ENCODE measurements at places on chromosomes 6 and 20. TPM values are rescaled to one million over a fixed set of nuclear protein-coding genes. Genes with fewer than 3 reads are reported as not detected.

The KCNK5 gene
- 0.77 TPM for total RNA-seq

GRCh38 chr6:14656078-14656521 is 538.5 kb downstream of the CD83 start:
- no peak for DNase-seq

DNA sequence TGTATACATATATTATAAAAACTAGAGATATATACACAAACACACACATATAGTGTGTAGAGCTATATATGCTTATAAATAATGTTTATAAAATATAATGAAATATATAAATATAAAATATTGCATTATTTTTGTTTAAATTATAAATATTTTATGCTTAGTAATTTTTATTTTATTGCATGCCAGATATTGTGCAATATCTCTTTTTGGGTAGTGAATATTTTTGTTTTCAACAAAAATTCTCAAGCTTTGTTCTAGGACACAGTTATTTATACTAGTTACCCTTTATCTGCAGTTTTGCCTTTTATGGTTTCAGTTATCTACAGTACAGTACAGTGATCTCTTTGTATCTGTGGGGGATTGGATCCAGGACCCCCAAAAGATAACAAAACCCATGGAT is 52.2 kb downstream of the PFDN4 start:
- DNase-seq = no peak

The SYNE1 gene
- 3.2 TPM for total RNA-seq

DNA sequence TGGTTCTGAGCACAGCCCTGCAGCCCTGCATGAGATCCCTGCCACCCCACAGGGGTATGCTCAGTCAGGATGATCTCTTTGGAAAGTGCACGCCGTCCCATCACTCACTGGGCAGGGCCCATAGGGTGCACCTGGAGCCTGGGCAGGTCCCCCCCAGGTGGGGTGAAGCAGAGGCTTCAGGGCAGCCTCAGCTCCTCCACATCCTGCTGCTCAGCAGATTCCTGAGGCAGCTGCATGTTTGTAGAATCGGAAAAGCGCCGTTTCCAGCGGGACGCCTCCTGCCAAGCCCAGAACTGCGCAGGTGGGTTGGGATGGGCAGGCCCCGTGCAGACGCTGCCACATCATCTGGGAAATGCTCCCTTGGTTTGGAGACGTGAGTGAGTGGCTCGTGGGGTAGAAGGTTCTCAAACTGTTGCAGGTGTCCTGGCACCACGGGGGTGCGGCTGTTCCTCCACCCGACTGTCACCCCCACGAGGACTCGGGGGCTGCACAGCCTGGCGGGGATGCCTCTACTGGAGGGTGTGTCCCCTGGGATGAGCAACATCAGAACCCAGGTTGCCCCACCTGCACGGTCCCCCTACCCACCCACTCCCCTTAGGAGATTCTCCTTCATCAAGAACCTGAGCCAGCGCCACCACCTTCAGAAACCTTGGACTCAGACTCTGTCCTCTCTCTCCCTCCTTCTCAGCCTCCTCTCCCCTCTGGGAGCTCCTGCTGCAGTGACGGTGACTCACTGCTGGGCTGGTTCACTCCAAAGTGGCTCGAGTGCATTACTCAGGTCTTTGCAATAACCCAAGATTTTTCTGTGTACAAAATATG is 334.1 kb downstream of the TAF4 start:
- DNase-seq = no peak

- no peak for DNase-seq
Observed at GRCh38 chr6:49835140-49835539, 31.2 kb downstream of the CRISP1 start.

DNA sequence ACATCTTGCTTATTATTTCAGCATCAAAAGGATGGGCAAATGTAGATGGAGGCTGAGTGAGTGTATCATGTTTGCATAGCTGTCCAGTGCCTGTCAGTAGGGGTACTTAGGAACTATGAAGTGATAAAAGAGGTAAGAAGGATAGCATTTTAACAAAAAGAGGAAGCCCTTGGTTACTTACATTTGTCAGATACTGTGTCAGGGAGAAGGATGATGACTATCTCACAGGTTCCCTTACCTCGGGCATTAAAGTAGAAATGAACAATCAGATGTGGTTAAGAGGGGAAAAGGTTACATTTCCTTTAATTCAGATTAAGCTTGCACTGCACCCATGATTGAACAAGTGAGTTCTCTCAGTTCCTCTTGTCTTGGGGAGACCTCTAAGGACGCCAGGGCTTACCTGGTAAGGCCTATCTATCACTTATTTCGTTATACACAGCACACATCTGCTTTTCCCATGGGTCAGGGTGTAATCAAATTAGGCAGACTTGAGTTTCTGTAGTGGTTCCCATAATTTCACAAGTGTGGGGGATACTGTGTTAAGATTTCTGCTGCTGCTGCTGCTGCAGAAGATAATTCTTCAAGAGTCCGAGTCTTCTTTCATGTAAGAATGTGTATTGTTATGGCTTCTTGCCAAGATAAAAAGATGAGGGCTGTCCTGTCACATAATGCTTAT is 4.5 kb downstream of the FOXO3 start:
- DNase-seq = no peak

- DNase-seq = no peak
Observed at GRCh38 chr20:50693001-50693400, 1.7 kb upstream of the RIPOR3 start.

- no peak for DNase-seq
Observed at GRCh38 chr20:3706774-3707507, 5.5 kb downstream of the SIGLEC1 start.

GRCh38 chr20:49990271-49990720 is 7.5 kb downstream of the SNAI1 start:
- no peak for DNase-seq

The TCF15 gene
- total RNA-seq = not detected

- DNase-seq = no peak
Observed at GRCh38 chr6:136740050-136740974, 52.0 kb downstream of the MAP3K5 start.
